ENCODE measurements at places on chromosomes 2 and 18.

- DNase-seq = no peak
These were observed 43.4 kb downstream of the RNF144A start for GRCh38 chr2:6960659-6961058.

DNA sequence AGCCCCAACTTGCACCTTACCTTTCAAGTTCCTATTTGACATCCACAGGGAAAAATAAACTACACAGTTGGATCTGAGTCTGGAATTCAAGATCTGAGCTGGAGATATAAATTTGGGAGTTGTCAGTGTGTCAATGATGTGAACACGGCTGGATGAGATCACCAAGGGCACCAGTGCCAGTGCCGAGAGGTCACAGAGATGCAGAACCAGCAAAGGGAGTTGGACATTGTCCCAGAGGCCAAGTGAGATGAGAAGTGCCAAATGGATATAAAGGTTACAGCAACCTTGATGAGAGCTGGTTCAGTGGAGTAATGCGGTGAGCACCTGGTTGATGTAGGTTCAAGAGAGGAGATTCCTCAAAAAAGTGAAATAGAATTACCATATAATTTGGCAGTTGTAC, 24.8 kb downstream of the LRRFIP1 start:
- DNase-seq = no peak

DNA sequence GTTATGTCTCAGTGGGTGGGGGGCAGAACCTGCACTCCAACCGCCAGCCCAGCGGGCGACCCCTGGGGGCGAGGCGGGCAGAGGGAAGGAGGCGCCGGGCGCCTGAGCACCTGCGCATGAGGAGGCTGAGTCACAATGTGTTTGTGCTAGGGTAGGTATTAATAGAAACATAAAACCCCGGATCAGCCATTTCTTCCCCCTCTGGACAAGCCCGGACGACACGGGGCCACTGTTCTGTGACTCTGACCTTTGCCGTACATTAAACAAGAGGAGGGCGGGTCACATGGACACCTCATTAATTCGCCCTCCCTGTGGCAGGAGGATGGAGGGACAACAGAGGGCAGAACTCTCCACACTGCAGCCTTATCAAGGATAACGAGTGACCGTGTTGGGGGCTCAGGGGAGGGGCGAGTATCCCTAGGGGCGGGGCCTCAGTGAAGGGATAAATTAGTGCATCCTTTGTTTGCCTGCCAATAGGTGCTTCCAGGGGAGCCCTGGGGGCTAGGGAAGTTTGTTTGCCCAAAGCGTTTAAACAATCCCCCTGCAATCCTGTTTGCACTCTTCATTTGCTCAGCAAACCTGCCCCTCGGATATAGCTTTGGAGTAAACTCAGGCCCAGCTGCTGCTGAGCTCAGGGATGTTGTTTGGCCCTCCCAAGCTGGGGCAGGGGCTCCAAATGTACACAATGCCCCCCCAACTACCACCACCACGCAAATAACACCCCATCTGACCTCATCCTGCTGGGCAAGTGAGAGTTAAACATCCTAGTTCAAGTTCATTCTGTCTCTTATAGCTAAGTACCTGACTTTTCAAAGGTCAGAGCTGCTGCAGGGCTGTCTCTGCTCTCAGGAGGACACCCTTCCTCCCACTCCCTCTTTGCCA, 171.2 kb upstream of the GLI2 start:
- DNase-seq = no peak

- DNase-seq = no peak
These were observed 272.9 kb downstream of the CDH20 start for GRCh38 chr18:61606068-61606660.

- no peak for DNase-seq
These were observed 652.1 kb upstream of the ZNF804A start for GRCh38 chr2:183946193-183946592.

GRCh38 chr2:220226076-220226475, 598.6 kb downstream of the SLC4A3 start:
- no peak for DNase-seq

All from activated CD8-positive, alpha-beta memory T cell treated with anti-CD3 and anti-CD28 coated beads for 48 hours (primary cell).